ENCODE measurements at places on chromosomes 11 and 22. TPM values are rescaled to one million over a fixed set of nuclear protein-coding genes. Genes with fewer than 3 reads are reported as not detected.

Gene RTL10
- polyA plus RNA-seq, result 6.9 TPM

Gene CDHR5
- 0.05 TPM for polyA plus RNA-seq

GRCh38 chr11:29448246-29448877, 568.5 kb downstream of the KCNA4 start:
- DNase-seq, result no peak

GRCh38 chr11:90722552-90723190, 499.8 kb upstream of the CHORDC1 start:
- no peak for DNase-seq

DNA sequence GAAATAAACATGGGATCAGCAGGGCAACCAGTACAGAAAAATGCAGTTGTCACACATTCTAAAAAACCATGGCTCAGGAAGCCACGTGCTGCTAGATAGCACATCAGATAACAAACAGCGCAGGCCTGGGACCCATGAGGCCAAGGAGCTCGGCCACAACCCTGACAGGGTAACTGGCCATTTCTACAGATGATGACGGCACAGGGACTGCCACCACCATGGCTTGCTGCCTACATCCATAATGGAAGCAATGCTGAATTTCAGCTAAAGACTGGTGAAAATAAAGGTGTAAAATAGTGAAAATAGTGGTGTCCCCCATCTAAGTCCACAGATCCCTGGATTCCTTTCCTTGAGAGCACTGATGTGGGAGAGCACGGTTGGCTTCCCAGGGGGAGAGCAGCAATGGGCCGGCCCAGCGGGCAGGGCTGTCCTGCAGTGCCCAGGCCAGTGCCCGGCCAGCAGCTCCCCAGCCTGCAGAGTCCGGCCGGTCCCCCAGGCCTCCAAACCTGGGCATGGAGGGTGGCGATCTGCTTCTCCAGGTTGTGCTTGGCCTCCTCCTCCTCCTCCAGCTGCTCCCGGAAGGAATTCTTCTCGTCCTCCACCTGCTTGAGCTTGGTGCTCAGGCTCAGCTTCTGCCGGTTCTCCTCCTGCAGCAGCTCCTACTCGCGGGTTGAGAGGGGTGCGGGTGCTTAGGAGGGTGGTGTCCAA, 40.0 kb downstream of the APOL1 start:
- no peak for DNase-seq

- peak; percentile 46 for DNase-seq
Observed at GRCh38 chr22:29306175-29306834, at the start of gene GAS2L1. TSS of gene GAS2L1 (plus strand) at chr22:29306650. CDS start at chr22:29308106, 1,456 bp downstream.

- peak; percentile 84 for DNase-seq
Observed at GRCh38 chr11:33039274-33040032, at the start of gene TCP11L1. TSS of gene TCP11L1 (plus strand) at chr11:33039572. CDS start at chr11:33043774, 4,202 bp downstream.

Measured in urinary bladder (tissue), 4 donors.